ENCODE measurements at places on chromosomes 2 and 18.

GRCh38 chr2:15751477-15751876, 159.8 kb downstream of the DDX1 start:
- DNase-seq, result no peak

- no peak for DNase-seq
These were observed 25.9 kb downstream of the HS6ST1 start for GRCh38 chr2:128292599-128293425.

GRCh38 chr2:18465979-18466378, 94.5 kb downstream of the RDH14 start:
- DNase-seq, result no peak

DNA sequence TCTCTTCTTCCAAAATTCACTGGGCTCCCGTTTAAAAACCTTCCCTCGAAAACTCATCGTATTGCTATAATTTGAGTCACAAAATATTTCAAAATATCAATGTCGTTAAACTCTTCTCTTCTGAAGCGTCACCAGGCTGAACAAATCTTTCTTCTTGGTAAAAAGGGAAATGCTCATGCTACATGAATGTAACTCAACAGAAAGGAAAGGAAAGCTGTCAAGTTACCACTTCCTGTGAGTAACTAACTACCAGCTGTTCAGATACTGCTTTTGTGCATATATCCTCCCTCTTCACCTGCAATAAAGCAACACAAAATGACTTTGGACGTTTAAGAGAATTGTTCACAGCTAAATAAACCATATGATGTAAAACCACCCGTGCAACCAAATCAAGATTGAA, 95.4 kb downstream of the DOCK10 start:
- DNase-seq, result no peak

- DNase-seq, result no peak
These were observed 2.5 kb upstream of the OSR1 start for GRCh38 chr2:19360966-19361321.

- no peak for DNase-seq
These were observed 34.5 kb downstream of the PTPN2 start for GRCh38 chr18:12849548-12849947.

- no peak for DNase-seq
These were observed 4.5 kb upstream of the FHL2 start for GRCh38 chr2:105403241-105403782.

GRCh38 chr2:32947076-32947483, 327 bp downstream of the LTBP1 start:
- DNase-seq, result peak; percentile 21

- no peak for DNase-seq
These were observed 127.5 kb upstream of the SLC1A4 start for GRCh38 chr2:64861452-64862397.

DNA sequence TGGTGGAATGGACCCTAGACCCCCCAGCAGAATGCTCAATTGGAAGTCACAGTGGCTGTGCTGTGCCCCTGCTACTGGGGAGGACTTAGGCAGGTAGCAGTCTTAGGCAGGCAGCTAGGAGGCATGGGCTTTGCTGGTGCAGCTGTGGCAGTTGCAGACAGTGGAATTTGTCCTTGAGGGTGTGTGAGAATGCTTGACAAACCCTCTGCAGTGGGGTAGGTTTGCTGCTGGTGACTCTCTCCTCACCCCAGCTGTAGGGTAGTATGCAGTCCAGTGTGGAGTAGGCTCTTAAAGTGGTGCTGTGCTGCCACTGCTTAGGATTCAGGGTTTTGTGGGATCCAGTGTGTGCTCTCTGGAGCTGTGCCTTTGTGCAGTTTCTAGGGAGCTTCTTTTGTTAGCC, 61.3 kb downstream of the NUP35 start:
- DNase-seq, result no peak

DNA sequence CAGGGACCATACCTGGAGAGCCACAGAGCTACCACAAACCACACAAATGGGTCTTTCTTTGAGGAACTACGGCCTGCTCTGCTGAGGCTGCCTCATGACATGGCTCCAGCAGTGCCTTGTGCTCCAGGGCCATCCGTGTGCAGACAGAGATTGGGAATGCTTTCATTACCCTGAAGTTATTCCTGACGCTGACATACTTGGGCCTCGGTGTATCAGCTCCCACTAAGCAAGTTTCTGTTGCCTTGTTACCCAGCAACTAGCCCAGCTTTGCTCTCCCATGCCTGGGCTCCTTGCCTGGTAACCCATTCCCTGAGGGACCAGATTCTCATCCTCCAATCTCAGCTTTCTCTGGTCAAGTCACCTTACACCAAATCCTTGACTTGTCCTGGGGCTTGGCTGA, 80.3 kb upstream of the FZD7 start:
- no peak for DNase-seq

DNA sequence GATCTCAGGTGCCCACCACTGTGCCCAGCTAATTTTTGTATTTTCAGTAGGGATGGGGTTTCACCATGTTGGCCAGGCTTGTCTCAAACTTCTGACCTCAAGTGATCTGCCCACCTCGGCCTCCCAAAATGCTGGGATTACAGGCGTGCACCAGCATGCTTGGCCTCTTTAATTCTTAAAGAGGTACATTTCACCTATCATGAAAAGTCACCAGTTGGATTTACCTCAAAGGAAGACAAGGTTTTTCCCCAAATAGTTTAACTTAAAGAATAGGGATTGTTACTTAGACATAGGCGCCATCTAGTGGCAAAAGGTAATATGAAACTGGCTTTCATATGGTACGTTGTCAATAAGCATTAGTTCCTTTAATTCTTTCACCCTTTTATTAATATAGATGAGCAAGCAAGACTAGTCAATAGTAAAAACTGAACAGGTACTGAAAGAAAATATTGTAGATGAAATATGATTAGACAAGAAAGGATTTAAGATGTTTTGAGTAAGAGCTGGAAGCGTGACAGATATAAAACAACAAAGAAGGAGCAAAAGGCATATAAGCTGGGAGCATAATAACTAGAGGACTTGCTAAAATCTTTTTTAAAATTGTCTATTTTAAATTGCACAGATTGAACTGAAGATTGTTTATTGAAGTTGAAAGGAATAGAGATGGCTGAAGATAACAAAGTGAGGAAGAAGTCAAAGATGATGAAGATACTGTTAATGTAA, 35.0 kb upstream of the PSMD14 start:
- DNase-seq, result peak; percentile 28

GRCh38 chr2:162967147-162967546, 128.6 kb upstream of the KCNH7 start:
- no peak for DNase-seq

DNA sequence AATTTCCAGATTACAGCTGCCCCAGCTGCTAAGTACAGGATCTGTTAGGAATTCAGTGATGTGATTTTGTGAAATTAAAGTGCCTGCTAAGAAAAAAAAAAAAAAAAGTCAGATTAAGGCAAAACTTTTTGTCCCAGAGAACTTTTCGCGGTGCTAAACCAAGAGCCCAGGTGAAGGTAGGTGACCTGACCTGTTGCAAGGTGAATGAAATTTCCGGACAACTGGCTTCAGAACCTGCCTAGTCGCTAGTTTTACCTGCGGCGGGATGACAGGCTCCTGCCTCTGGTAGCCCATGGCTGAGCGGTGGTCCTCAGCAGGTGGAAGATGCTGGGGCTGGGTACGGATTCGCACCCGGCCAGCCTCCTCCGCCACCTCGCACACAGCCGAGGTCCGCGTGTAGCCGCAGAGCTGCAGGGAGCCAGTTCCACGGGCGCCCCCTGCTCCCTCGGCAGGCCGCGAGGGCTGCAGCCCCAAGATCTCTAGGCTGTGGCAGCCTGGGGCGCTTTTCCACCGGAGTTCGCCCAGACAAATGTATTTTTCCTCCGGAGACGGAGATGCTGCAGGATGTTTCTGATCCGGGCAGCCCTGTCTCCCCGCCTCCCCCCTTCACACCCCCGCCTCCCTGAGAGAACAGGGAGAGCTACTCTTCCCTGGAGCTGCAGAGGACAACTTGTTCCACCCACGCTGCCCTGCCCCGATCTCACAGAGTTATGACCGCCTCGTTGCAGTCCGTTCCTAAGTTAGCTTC, at the start of gene SLC38A11:
TSS of gene SLC38A11 (minus strand) at position 572 of the 748 bp plus-strand sequence. CDS start at position 294, 278 bp downstream.
- no peak for DNase-seq

DNA sequence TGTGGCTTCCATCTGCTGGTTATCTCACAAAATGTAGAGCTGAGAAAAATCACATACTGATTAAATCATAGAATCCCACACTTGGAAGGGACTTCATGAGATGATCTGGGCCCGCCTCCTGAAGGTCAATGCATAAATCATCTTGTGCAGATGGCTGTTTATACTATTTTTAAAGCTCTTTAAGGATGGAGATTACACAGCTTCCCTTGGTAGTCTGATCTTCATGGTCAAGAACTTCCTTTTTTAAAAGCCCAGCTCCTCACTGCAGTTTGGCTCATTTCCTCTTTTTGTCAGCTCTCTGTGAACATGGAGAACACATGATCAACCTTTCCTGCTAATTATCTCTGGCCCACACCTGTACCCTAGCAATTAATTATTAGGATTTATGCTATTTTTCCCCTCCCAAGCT, 25.9 kb downstream of the GCG start:
- DNase-seq, result no peak

DNA sequence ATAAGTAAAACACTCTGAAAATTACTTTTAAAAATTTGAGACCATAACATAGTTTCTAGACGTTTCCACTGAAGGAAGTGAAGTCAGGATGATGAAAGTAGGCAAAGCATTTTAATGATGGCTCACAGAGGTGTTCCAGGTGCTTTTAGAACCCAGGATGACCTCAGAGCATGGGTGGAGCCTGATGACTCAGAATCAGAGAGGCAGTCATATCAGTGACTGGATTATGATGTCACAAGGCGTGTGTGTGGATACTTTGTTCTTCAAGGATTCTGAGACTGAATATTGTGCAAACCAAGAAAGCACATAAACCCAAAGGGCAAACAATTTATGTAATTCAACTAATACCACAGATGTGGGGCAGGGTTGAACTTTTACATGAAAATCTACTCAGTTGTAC, 208.0 kb upstream of the FBXO11 start:
- peak; percentile 54 for DNase-seq

DNA sequence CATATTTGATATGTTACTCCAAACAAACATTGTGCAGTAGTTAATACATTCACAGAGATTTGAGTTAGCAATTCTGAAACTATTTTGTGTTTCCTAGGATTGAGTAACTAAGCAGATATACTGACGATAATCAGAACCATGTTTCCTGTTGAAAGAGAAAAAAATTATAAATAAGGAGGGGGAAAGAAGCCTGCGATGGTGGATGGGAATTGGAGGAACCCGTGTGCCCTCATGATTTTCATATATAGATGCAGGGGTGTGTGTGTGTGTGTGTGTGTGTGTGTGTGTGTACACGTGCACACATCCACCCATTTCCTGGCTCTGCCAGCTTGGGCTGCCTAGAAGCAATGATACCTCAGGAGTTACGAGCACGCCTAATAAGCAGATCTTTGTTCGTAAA, 56.9 kb downstream of the LPIN2 start:
- no peak for DNase-seq

GRCh38 chr2:68216454-68217310, 35.6 kb downstream of the PPP3R1 start:
- DNase-seq, result no peak

DNA sequence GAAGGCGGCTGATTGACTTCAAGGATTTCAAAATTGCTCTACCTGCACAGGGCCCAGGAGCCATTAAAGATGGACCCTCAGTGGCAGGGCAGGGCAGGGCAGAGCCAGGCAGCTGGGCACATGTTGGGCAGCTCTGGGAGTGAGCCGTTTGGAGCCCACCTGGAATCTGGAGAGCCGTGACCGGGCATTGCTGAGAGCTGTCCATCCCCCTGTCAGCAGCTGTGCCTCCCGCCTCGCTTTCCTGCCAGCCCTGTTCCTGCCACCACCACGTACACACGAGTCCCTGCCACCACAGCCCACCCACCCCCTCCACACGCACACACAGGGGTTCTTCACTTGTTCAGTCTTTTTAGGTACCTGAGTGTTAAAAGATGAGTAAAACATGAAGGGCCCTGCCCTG, 22.9 kb downstream of the ATOH8 start:
- DNase-seq, result no peak

DNA sequence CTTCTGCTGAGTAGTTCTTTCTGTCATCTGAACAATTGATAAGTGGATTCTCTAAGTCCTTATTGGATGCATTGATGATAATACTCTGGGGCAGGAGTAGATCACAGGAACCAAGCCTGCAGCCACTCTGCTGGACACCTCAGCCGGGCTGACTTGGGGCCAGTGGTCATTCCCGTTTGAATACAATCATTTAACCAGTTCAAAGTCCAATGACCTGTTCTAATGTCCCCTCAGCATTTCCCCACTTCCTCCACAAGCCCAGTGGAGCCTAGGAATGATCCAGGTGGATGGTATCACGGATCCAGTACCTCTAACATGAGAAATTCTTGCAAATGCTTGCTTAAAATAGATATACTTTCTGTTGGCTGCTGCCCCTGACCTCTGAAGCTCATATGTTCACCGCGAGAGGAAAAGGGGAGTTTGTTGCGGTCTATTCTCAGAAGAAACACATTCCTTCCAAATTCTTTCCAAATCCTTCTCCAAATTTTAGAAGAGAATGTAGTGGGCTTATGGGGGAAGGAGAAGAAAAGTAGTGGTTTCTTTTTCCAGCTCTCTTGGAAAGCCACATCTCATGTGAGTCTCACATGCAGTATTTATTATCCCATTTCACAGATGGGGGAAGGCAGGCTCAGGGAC, 170.9 kb downstream of the INHBB start:
- no peak for DNase-seq

GRCh38 chr18:50961974-50962373, 5.9 kb upstream of the ELAC1 start:
- no peak for DNase-seq

GRCh38 chr18:73274812-73275621, 407.2 kb upstream of the NETO1 start:
- DNase-seq, result no peak

DNA sequence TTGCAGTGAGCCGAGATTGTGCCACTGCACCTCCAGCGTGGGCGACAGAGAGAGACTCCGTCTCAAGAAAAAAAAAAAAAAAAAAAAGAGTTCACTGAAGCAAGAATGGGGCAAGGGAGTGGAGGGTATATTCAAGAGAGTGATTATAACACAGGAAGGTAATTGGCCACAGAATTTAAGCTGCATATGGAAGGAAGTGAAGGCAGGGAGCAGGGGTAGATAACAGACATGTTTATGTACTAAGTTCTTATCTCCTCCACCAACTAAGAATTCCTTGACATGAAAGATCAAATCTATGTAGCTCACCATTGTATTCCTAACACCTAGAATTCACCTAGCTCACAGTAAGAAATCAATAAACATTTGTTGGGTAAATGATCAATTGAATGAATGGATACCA, 37.3 kb downstream of the GKN2 start:
- no peak for DNase-seq

- DNase-seq, result no peak
These were observed 2.4 kb upstream of the ANTXR1 start for GRCh38 chr2:69010437-69011194.

- DNase-seq, result no peak
These were observed 198.4 kb upstream of the NT5C1B start for GRCh38 chr2:18787726-18788125.
